Tibial nerve (tissue), 4 donors: ENCODE measurements at places on chromosomes 13 and 19. TPM values are rescaled to one million over a fixed set of nuclear protein-coding genes. Genes with fewer than 3 reads are reported as not detected.
A peak's percentile ranks its signal among the peaks of the same experiment; 100 is the strongest.

- H3K36me3 ChIP-seq, result no peaks in the 10 kb centered on the region
- no peak overlapping the region for H3K27ac ChIP-seq
- H3K27me3 ChIP-seq, result no peaks in the 10 kb centered on the region
- H3K4me3 ChIP-seq, result no peak overlapping the region
- no peaks in the 10 kb centered on the region for H3K4me1 ChIP-seq
These were observed 451.7 kb downstream of the PCDH9 start for GRCh38 chr13:66778461-66778860.

DNA sequence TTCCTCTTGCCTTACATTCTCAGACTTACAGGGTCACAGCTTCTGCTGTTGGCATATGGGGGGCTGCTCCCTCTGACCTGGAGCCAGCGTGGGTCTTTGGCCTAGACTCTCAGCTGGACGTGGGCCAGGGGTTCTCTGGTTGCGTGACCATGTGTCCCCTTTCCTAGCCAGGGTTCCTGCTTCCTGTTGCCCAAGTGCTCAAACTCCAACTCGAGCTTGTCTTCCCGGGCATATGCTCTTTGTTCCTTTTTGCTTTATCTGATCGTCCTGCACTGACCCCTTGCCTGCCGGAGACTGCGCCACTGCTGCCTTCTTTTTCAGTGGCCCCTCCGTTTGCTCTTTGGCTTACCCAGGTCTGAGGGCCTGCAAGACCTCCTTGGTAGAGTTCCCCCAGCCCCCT, 25.3 kb upstream of the GPR183 start:
- H3K4me1 ChIP-seq, result no peaks in the 10 kb centered on the region
- H3K27me3 ChIP-seq, result no peaks in the 10 kb centered on the region
- no peak overlapping the region for H3K4me3 ChIP-seq
- no peak overlapping the region for H3K27ac ChIP-seq
- peaks cover 29% of the 10 kb centered on the region for H3K36me3 ChIP-seq

GRCh38 chr13:78409172-78409571, 194.2 kb downstream of the POU4F1 start:
- DNase-seq, result no peak
- H3K4me1 ChIP-seq, result no peaks in the 10 kb centered on the region
- H3K36me3 ChIP-seq, result no peaks in the 10 kb centered on the region
- H3K27ac ChIP-seq, result no peak overlapping the region
- H3K27me3 ChIP-seq, result no peaks in the 10 kb centered on the region

DNA sequence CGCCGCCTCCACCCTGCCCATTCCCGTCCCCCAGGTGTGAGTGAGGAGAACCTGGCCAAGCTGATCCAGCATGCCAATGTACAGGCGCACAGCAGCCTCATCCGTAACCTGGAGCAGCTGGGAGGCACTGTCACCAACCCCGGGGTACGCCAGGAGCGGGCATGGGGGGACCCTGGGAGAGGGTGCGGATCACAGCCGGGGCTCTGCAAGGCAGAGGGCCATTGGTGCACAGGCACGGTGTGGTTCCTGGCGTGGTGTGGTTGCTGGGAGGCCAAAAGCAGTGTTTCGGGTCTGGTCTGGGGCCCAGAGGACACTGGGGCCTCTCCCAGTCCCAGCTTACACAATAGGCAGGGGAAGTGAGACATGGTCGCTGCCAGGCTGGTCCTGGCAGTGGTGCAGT, 8.3 kb downstream of the STXBP2 start:
- DNase-seq, result no peak
- H3K27ac ChIP-seq, result no peak overlapping the region
- no peaks in the 10 kb centered on the region for H3K36me3 ChIP-seq
- H3K4me3 ChIP-seq, result no peak overlapping the region
- H3K4me1 ChIP-seq, result no peaks in the 10 kb centered on the region
- peaks cover 14% of the 10 kb centered on the region for H3K27me3 ChIP-seq

DNA sequence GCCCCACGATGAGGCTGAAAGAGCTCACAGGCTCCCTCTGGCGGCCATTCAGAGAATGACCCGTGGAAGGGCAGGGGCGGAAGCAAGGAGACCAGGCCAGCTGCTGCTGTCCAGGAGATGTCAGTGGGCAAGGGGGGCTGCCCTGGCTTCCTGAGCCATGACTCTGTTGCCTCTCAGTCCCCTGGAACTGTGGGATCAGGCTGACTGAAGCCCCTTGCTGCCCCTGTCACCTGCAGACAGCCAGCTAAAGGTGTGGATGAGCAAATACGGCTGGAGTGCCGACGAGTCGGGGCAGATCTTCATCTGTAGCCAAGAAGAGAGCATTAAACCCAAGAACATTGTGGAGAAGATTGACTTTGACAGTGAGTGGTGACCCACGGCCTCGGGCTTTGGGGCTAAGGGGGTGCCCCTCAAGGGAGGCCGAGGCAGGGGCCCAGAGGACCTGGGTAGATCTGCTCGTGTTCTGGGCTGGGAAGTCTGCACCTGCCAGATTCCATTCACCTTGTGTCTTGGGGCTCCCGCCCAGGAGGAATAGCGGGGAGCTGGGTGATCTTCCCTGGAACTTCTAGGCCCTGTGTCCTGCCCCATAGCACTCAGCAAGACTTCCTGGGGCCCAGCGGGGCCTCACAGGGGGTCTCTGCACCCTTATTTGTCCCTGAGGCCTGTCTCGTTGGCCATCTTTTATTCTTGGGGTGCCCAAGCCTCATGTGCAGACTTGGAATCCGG, 12.5 kb upstream of the ACTN4 start:
- peaks cover 7% of the 10 kb centered on the region for H3K36me3 ChIP-seq
- H3K4me3 ChIP-seq, result no peak overlapping the region
- peak; percentile 78 for DNase-seq
- H3K27ac ChIP-seq, result peak overlapping the region; percentile 67

DNA sequence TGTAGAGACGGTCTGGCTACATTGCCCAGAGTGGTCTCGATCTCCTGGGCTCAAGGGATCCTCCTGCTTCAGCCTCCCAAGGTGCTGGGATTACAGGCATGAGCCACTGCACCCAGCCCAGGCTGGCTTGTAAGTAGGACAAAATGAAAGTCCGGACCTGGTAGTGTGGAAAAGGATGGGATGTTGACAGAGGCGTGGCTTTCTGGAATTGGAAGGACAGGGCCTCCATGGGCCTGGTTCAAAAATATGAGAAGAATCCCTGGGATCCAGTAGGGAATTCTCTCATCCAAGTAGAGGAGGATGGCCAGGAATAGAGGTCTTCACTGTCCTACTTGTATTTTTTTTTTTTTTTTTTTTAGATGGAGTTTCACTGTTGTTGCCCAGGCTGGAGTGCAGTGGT, 64.9 kb downstream of the TRPM4 start:
- H3K36me3 ChIP-seq, result no peaks in the 10 kb centered on the region
- H3K27ac ChIP-seq, result no peak overlapping the region
- DNase-seq, result no peak
- H3K4me3 ChIP-seq, result no peak overlapping the region

DNA sequence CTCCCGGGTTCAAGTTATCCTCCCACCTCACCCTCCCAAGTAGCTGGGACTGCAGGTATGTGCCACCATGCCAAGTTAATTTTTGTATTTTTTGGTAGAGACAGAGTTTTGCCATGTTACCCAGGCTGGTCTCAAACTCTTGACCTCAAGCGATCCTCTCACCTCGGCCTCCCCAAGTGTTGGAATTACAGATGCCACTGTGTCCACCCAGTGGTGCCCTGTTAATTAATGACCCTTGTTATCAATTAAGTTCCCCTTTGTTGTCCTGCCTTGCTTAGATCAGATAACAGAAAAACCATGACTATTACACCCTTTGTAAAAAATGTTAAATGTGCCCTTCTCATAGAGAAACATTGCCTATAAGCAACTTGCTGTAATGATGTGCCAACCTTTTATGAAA, 34.4 kb upstream of the IGFL1 start:
- H3K4me3 ChIP-seq, result no peak overlapping the region
- no peaks in the 10 kb centered on the region for H3K36me3 ChIP-seq
- H3K27me3 ChIP-seq, result peaks cover 8% of the 10 kb centered on the region
- no peak overlapping the region for H3K27ac ChIP-seq
- no peak for DNase-seq
- no peaks in the 10 kb centered on the region for H3K4me1 ChIP-seq

GRCh38 chr13:73952648-73953047, 181.6 kb downstream of the KLF12 start:
- no peak for DNase-seq
- no peaks in the 10 kb centered on the region for H3K27me3 ChIP-seq
- H3K4me1 ChIP-seq, result no peaks in the 10 kb centered on the region
- no peak overlapping the region for H3K4me3 ChIP-seq
- H3K36me3 ChIP-seq, result no peaks in the 10 kb centered on the region

DNA sequence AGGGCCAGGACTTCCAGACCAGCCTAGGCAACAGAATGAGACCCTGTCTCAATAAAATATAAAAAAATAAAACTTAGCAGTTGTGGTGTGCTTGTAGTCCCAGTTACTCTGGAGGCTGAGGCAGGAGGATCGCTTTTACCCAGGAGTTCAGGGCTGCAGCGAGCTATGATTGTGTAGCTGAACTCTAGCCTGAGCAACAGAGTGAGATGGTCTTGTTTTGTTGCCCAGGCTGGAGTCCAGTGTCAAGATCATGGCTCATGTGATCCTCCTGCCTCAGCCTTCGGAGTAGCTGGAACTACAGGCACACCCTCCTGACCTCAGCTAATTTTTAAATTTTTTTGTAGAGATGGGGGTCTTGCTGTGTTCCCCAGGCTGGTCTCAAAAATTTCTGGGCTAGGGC, 4.3 kb upstream of the JUNB start:
- H3K36me3 ChIP-seq, result no peaks in the 10 kb centered on the region
- no peaks in the 10 kb centered on the region for H3K4me1 ChIP-seq
- no peak for DNase-seq
- H3K4me3 ChIP-seq, result no peak overlapping the region
- peak overlapping the region; percentile 99 for H3K27ac ChIP-seq
- H3K27me3 ChIP-seq, result no peaks in the 10 kb centered on the region

- H3K27me3 ChIP-seq, result no peaks in the 10 kb centered on the region
- H3K4me3 ChIP-seq, result no peak overlapping the region
- H3K27ac ChIP-seq, result no peak overlapping the region
These were observed 135.7 kb downstream of the USP12 start for GRCh38 chr13:27035892-27036235.

GRCh38 chr19:45643927-45644771, 5.0 kb upstream of the EML2 start:
- peaks cover 36% of the 10 kb centered on the region for H3K27me3 ChIP-seq
- H3K36me3 ChIP-seq, result no peaks in the 10 kb centered on the region
- no peak overlapping the region for H3K27ac ChIP-seq
- H3K4me3 ChIP-seq, result no peak overlapping the region

GRCh38 chr13:72109863-72110262, 242.9 kb upstream of the DACH1 start:
- no peaks in the 10 kb centered on the region for H3K36me3 ChIP-seq
- H3K4me3 ChIP-seq, result no peak overlapping the region
- H3K27me3 ChIP-seq, result no peaks in the 10 kb centered on the region
- DNase-seq, result no peak
- H3K27ac ChIP-seq, result no peak overlapping the region

GRCh38 chr19:16831531-16831930, 2.3 kb downstream of the SIN3B start:
- H3K27me3 ChIP-seq, result no peaks in the 10 kb centered on the region
- no peak for DNase-seq
- H3K27ac ChIP-seq, result no peak overlapping the region
- no peaks in the 10 kb centered on the region for H3K36me3 ChIP-seq
- H3K4me1 ChIP-seq, result peaks cover 33% of the 10 kb centered on the region

GRCh38 chr13:100333141-100333540, 244.2 kb downstream of the PCCA start:
- no peak overlapping the region for H3K27ac ChIP-seq
- H3K4me1 ChIP-seq, result no peaks in the 10 kb centered on the region
- DNase-seq, result no peak
- H3K27me3 ChIP-seq, result no peaks in the 10 kb centered on the region
- peaks cover 62% of the 10 kb centered on the region for H3K36me3 ChIP-seq
- H3K4me3 ChIP-seq, result no peak overlapping the region

DNA sequence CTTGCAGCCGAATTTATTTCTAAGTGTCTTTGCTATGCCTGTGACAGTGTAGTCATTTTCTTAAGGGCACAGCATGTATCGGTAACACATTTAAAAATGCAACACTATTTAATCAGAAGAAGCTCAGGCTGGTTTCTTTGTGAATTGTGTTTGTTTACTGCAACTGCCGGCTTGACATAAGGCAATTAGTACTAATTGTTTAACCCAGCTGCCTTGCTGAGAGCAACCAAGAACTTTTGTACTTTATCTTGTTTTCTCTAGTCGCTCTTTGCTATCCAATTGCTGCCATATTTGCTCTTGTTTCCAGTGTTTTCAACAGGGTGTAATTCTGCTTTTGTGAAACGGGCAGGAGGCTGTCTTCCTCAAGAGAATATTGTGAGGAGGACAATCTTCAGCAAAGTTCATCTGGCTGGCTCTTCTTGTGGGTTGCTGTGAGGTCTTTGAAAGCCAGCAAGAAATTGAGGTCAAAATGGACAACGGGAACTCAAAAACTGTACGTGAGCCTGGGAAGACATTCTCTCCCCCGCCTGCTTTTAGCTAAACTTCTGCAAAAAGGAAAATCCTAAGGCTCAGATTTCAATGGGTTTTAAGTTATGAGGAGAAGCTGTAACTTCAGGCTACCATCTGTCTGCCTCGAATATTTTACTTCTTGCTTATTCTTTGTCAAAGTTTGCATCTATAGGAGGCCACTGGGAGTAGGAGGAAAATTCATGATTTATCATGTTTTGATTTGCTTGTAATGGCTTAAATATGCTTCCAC, 75.8 kb upstream of the TSHZ3 start:
- no peak for DNase-seq
- H3K4me1 ChIP-seq, result no peaks in the 10 kb centered on the region
- H3K27me3 ChIP-seq, result no peaks in the 10 kb centered on the region
- H3K4me3 ChIP-seq, result no peak overlapping the region

- H3K4me1 ChIP-seq, result no peaks in the 10 kb centered on the region
- H3K27ac ChIP-seq, result no peak overlapping the region
- H3K4me3 ChIP-seq, result no peak overlapping the region
- no peaks in the 10 kb centered on the region for H3K36me3 ChIP-seq
- no peak for DNase-seq
These were observed 116.6 kb upstream of the UQCRFS1 start for GRCh38 chr19:29329460-29330134.

GRCh38 chr19:48283908-48284307, 14.0 kb downstream of the ZNF114 start:
- peaks cover 14% of the 10 kb centered on the region for H3K36me3 ChIP-seq
- H3K27me3 ChIP-seq, result no peaks in the 10 kb centered on the region
- H3K27ac ChIP-seq, result no peak overlapping the region
- no peak for DNase-seq
- H3K4me3 ChIP-seq, result no peak overlapping the region

The NLRP7 gene
- total RNA-seq, result not detected

The ZNF66 gene
- 4.2 TPM for total RNA-seq

The ASPDH gene
- total RNA-seq, result not detected

The C13orf42 gene
- not detected for total RNA-seq

The ATP4B gene
- total RNA-seq, result not detected

The VSTM2B gene
- not detected for total RNA-seq

The DLEU7 gene
- total RNA-seq, result 43.5 TPM

The TNNT1 gene
- total RNA-seq, result not detected

The MTUS2 gene
- not detected for total RNA-seq
